ENCODE measurements at places on chromosomes 16 and 17. TPM values are rescaled to one million over a fixed set of nuclear protein-coding genes. Genes with fewer than 3 reads are reported as not detected.

DNA sequence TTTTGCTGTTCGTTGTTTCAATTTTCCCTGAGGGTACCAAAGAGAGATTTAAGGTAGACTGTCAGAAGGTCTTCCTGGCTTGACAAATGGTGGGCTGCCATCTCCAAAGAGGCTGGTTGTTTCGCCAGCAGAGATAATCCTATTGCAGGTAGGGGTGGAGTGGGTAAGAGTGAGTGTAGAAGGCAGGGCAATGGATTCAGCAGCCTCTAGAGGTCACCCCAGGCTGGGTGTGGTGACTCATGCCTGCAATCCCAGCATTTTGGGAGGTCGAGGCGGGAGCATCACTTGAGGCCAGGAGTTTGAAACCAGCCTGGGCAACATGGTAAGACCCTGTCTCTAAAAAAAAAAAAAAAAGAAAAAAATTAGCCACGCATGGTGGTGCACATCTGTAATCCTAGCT, 34.6 kb downstream of the DCAKD start:
- no peak for DNase-seq

DNA sequence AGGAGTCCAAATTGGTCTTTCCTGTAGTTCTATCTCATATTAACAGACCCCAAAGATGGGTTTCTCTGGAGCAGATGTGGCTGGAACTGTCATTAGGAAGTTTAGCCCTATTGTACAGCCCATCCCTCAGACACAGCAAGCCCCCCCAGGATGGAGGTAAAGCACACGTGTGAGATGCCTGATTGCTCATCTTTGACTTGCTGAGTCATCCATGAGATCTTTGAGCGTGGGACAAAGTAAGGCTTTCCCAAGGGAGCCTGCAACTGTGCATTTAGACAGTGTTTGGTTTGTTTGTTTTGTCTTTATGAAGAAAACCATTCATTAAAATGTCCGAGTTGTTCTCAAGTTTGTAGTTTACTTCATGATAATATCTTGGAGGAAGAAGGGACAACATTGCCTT, 145.3 kb upstream of the CDH13 start:
- DNase-seq, result no peak

DNA sequence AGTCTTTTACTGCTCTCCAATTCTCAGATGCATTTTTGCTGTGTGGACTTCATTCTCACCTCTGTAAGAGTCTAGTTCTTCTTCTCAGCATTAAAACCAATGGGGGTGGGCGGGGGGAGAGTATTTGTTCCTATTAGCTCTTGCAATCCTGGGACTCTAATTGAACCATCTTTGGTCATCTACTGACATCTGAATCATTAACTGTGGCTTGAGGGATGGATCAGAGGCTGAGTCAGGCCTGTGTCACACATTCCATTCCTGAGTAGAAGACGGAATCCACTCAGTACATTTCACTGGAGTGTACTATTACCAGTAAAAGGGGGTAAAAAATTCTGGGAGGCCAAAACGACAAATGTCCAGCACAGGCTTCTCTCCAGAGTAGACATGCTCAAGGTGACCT, 12.8 kb upstream of the ZNF23 start:
- no peak for DNase-seq

GRCh38 chr17:68592009-68592408, 9.2 kb downstream of the FAM20A start:
- DNase-seq, result no peak

- DNase-seq, result peak; percentile 80
These were observed 96.3 kb downstream of the RAB11FIP4 start for GRCh38 chr17:31487648-31488263.

TGFB1I1 gene
- total RNA-seq, result 3.7 TPM

DNA sequence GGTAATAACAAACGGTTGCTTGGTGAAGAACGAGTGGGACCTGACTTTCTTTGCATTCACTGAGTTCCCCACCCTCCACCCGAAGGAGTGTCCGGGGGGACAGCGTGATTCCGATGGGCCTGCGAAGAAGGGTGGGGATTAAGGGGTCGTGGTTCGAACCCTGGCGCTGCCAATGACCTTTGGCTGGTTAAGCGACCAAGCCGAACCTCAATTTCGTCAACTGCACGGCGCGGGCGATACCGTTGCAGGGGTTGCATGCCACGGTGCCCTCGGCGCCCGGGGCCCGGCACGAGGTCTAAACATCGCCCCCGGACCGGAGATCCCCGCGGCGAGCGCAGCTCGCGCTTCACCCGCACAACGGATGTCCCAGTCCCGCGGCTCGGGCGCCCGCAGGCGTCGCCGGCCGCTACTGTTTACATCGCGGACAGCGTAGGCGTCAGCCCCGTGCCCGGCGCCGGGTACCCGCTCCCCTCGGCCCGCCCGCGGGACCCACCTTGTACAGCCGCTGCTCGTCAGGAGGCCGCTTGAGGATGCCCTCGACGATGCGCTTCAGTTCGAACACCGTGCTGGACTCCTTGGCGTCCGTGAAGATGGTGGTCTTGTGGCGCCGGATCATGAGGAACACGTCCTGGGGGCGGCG, 460 bp downstream of the ELOB start:
- DNase-seq, result no peak

DNA sequence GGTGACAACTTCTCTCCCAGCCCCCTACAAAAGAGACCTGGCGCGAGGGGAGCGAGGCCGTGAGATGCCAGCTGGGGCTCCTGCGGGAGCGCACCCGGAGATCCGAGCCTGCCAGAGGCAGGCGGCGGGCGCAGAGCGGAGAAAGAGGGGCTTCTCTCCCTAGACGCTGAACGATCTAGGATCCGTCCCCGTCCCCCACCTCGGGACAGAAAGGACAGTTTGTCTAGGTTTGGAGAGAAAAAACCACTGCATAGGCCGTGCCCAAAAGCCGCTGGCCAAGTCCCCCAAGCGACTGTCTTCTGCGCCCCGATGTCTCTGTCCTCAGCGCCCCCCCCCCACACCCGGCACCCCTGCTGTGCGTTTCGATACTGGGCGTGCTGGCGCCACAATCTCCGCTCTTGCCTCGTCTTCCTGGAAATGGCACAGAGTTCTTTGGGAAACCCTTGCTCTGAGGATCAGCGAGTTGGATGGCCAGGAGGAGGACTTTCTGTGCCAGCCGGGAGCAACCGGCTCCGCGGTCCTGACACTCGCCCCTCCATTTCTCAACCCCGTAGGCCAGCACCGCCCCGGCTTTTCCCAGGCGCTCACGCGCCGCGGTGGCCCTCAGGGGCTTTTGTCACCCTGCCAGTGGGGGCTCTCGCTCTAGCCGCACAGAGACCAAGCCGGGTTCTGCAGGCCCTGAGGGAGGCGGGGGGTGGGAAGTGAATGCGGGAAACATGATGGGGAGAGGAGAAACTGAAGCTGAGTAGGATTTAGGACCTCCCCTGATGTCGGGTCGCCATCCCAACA, 1.0 kb downstream of the SSTR2 start:
- no peak for DNase-seq

TNFRSF12A gene
- 2.0 TPM for total RNA-seq
